ENCODE measurements at places on chromosomes 1 and 21.

DNA sequence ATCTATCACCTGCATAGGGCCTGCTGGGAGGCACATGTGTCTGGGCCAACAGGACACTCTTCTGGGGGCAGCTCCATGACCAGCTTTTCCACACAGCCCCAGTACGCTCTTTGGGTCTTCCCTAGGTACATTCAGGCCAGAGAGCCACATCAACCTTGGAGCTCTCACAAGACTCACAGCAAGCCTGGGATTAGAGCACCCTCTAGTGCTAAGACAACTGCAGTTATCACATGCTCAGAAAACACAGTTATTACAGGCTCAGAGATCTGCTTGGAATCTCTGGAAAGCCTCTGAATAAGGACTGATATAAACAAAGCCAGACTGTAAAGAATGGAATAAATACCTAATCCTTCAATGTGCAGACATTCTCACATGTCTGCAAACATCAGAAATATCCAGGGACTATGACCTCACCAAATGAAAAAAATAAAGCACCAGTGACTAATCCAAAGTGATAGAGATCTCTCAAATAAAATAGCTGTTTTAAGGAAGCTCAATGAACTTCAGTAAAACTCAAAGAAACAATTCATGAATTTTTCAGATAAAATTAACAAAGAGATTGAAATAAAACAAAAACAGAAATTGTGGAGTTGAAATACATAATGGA lies 563.9 kb upstream of the NR5A2 start:
- DNase-seq = no peak
- no peaks in the 10 kb centered on the region for H3K4me1 ChIP-seq
- H3K27me3 ChIP-seq = no peaks in the 10 kb centered on the region
- H3K36me3 ChIP-seq = no peaks in the 10 kb centered on the region
- H3K27ac ChIP-seq = no peak overlapping the region

DNA sequence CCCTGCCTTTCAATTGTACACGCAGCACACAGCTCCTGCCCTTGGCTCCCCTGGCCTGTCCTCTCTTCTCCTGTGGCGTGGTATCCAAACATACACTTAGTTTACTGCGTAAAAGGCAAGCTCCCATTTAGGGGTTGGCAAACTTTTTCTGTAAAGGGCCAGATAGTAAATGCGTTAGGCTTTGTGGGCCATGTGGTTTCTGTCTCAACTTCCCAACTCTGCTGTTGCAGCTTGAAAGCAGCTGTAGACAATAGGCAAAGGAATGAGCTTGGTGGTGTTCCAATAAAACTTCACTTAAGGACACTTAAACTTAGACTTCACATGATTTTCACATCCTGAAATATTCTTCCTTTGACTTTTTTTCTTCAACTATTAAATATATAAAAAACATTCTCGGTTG lies 63.3 kb downstream of the RHOU start:
- no peak for DNase-seq
- peaks cover 30% of the 10 kb centered on the region for H3K4me1 ChIP-seq
- H3K27me3 ChIP-seq = no peaks in the 10 kb centered on the region
- no peaks in the 10 kb centered on the region for H3K36me3 ChIP-seq
- H3K4me3 ChIP-seq = no peak overlapping the region

- H3K36me3 ChIP-seq = no peaks in the 10 kb centered on the region
- DNase-seq = no peak
- H3K4me1 ChIP-seq = no peaks in the 10 kb centered on the region
- H3K4me3 ChIP-seq = no peak overlapping the region
- no peak overlapping the region for H3K27ac ChIP-seq
Measured at GRCh38 chr1:183769956-183770815, 34.7 kb upstream of the RGL1 start.

DNA sequence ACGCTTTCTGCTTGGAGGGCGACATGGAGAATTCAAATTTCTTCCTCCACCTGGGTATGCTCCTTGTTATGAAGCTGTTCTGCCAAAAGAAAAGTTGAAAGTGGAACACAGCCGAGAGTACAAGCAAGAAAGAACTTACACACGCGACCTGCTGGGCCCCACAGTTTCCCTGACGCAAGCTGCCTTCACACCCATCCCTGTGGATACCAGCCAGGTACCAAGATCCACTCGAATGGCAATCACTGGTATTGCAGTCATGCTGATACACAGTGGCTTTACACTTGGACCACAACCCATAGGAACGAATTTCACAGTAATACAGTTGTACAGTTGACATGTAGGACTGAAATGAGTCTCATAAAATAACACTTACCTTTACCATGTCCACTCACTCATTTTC lies 387.4 kb downstream of the ZP4 start:
- H3K4me1 ChIP-seq = no peaks in the 10 kb centered on the region
- H3K27me3 ChIP-seq = no peaks in the 10 kb centered on the region
- H3K4me3 ChIP-seq = no peak overlapping the region
- no peak for DNase-seq
- no peak overlapping the region for H3K27ac ChIP-seq
- H3K36me3 ChIP-seq = no peaks in the 10 kb centered on the region

GRCh38 chr1:1285611-1286311 lies 5.5 kb downstream of the SCNN1D start:
- peaks cover 4% of the 10 kb centered on the region for H3K4me1 ChIP-seq
- H3K36me3 ChIP-seq = no peaks in the 10 kb centered on the region
- H3K27ac ChIP-seq = no peak overlapping the region
- no peak overlapping the region for H3K4me3 ChIP-seq
- DNase-seq = no peak
- H3K27me3 ChIP-seq = no peaks in the 10 kb centered on the region

GRCh38 chr1:178189814-178190213 lies 95.9 kb downstream of the RASAL2 start:
- H3K4me1 ChIP-seq = no peaks in the 10 kb centered on the region
- H3K4me3 ChIP-seq = no peak overlapping the region
- DNase-seq = no peak
- no peaks in the 10 kb centered on the region for H3K36me3 ChIP-seq
- no peaks in the 10 kb centered on the region for H3K27me3 ChIP-seq
- H3K27ac ChIP-seq = no peak overlapping the region

Data from CD4-positive, alpha-beta T cell (primary cell).